CD4-positive, alpha-beta T cell treated with Interferon gamma for 1 hour (primary cell): ENCODE measurements at places on chromosomes 1 and 21.
A peak's percentile ranks its signal among the peaks of the same experiment; 100 is the strongest.

DNA sequence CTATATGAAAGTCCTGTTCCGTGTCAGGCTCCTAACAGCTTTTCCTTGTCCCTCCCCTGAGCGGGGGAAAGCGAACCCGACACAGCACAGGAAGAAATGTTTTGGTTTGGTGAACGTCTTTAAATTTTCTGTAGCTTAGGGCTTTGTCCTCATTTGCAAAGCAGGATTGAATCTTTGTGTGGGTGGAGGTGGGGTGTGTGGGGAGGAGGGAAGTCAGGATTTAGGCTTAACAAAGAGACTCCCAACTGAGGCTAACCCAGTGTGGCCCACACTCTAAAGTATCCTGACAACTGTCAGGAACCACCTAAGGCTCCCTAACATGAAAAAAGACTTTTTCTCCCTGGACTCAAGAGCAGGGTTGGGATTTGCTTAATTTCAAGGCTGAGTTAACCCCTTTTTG, 376.2 kb upstream of the C1orf174 start:
- DNase-seq = no peak

DNA sequence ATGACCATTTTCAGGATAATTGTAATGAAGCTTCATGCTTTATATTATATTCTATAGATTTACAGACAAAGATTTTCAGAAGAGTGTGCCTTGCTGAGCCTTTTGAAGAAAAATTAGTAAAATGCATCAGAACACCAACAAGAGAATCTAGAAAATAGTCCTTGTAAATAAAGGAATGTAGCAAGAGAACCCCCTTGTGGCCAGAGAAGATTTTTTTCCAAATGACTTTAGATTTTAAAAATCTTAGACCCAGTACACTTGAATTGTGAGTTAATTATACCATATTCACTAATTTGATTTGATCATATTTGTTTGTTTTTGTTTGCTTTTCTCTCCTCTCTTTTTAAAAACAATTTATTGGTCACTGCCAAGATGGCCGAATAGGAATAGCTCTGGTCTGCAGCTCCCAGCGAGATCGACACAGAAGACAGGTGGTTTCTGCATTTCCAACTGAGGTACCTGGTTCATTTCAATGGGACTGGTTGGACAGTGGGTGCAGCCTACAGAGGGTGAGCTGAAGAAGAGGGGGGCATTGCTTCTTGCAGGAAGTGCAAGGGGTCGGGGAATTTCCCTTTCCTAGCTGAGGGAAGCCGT, 12.8 kb upstream of the IFI44L start:
- DNase-seq = no peak

DNA sequence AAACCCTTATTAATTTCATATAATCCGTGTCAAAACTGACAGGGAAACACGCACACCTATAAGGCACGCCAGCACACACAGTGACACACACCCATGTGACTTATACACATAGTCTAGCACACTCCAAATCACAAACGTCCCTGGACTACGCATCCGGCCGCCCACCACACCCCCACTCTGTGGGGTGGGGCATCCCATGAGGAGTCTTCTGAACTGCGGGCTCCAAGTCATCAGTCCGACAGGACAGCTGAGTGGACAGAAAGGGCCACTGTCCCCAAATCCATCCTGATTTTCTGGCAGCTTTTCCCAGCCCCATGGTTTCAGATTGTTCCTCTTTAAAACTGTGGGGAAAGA, 829 bp downstream of the PEA15 start:
- DNase-seq = peak; percentile 46

GRCh38 chr1:79362470-79362869, 355.9 kb upstream of the ADGRL4 start:
- no peak for DNase-seq

DNA sequence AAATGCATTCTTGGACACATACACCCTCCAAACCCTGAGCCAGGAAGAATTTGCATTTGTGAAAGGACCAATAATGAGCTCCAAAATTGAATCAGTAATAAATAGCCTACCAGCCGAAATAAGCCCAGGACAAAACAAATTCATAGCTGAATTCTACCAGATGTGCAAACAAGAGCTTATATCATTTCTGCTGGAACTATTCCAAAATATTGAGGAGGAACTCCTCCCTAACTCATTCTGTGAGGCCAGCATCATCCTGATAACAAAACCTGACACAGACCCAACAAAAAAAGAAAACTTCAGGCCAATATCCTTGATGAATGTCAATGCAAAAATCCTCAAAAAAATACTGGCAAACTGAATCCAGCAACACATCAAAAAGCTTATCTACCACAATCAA, 6.7 kb downstream of the SPRR2E start:
- DNase-seq = no peak

DNA sequence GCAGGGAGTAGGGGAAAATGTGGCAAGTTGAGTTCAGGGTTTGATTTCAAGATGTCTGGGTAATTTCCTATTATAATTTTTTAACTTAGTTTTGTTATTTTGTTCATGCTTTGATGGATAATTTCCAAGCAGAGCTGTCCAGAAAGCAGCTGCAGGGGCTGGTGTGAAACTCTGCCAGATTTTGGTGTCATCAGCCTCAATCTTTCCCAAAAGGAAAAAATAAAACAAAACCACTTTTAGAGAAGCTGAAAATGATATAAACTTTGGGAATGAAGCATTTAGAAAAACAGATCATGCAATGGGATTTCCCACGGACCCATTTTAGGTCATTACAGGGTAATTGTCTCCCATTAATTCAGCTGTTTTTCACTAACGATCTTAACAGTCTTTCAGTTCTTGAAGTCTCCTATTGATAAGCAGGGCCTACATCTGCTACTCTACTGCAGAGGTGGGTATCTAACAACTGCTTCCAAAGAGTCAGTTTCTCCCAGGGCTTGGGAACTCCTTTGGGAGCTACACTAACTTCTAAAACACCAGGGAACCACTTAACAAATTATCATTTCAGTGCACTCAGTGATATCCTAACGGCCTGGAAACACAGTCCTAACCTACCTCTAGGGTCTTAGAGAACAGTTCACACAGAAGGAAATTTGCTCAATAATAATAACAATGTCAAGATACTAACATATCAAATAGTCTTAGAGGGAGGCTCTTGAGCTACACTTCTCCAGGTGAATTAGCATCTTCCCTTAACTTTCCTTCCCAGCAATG, 12.3 kb downstream of the ZNF436 start:
- no peak for DNase-seq

GRCh38 chr1:155130272-155131006, 2.8 kb downstream of the EFNA1 start:
- DNase-seq = no peak

DNA sequence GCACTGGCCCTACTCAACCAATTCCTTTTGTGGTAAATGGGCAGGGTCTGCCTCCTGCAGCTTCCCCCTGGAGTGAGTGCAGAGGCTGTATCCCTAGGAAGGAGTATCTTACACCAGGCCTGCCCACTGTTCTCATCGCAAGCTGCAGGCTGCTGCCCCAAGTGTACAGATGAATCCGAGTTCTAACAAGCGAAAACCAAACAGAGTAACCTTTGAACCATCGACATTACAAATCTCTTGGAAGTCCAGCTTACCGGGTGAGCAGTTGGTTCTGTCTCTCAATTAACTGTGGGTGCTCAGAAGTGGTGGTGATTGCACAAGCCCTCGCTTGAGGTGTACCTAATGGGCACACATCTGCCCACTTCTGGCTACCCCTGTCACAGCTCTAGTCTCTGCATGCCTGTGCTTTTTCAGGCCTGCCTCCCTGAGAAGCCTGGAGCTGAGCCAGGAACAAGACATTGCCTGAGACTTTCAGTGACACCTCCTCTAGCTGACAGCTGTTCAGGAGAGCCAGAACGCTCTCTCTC, 22.7 kb downstream of the INAVA start:
- no peak for DNase-seq

DNA sequence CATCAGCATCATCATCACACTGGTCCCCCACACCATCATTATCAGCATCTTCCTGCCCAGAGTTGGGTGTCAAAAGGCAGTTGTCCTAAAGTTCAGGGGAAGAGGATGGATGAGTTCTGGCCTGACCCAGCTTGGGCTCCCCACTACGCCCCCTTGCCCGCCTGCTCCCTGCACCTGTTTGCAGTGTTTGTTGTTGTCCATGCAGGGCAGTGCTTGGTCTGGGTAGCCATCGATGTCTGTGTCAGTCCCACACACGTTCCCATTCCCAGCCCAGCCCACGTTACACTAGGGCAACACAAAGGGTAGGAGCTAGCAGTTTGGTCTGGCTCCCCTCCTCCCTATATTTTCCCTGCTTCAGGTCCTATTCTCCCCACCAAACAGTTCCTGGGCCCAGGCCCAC, 6.8 kb downstream of the THBS3 start:
- DNase-seq = no peak

- DNase-seq = no peak
Observed at GRCh38 chr1:58290685-58291372, 255.7 kb downstream of the OMA1 start.

GRCh38 chr1:107363154-107363553, 222.3 kb downstream of the NTNG1 start:
- DNase-seq = no peak

GRCh38 chr1:105027838-105028471, 1278.3 kb downstream of the AMY1C start:
- no peak for DNase-seq

GRCh38 chr1:74772945-74773344, 40.0 kb downstream of the TYW3 start:
- no peak for DNase-seq

DNA sequence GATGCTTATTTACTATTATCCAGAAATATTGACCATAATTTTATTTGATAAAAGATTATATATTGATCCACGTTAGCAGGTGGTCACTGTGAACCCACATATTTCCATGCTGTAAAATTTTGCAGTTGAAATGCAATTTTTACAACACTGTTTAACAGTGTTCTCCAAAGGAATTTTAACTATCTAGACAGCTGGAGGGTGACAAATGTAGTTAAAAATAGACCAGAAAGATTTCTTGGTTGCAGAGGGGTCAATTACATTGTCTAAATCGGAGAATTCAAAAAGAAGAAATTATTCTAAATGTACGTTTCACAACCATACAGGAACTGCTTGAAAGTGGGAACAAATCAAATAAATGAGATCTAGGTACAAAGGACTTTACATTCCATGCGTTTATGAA, 625.2 kb upstream of the NCAM2 start:
- DNase-seq = no peak

- no peak for DNase-seq
Observed at GRCh38 chr21:34743285-34743684, 74.5 kb downstream of the CLIC6 start.

DNA sequence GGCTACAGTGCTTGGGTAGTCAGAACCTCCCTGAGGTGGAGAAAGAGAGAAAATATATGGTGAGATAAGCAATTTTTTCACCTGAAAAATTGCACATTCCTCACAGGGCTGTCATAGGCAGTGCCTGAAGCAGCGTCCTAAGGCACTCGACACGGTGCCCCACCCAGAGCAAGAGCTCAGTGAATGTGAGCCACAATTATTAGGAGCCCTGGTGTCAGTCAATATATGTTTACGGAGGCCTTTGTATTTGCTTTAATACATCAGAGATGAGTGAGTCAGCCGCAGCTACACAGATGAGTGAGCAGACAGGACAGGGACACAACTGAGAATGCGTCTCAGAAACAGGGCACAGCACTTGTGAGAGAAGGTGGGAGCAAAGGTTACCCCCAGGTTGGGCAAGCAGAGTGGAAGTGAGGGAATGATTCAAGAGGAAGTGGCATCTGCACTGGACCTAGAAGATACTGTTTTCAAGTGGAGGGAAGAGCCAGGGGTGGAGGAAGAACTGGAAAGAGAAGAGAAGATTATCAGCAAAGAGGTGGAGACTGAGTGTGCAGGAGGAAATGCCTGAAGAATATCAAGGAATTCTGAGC, 5.2 kb upstream of the PIGC start:
- no peak for DNase-seq
